ENCODE measurements at places on chromosomes 3 and 15.
A peak's percentile ranks its signal among the peaks of the same experiment; 100 is the strongest.

GRCh38 chr3:149908424-149908957, 62.2 kb downstream of the PFN2 start:
- no peak for DNase-seq

DNA sequence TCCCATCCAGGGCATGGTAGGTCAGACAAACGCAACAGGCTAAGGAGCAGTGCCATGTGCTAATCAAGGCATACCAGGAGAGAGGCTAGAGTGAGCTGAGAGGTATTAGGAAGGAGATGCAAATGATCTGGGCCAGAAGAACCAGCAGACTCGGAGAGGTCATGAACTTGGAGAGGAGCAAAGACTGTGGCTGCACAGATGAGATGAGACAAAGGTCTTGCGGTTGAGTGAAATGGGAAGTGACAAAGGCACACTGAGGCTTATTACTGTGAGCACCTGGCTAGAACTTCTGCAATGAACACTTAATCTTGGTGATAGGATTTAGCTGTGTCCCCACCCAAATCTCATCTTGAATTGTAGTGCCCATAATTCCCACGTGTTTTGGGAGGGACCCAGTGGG, 380.2 kb downstream of the ULK4 start:
- no peak for DNase-seq

- no peak for DNase-seq
Measured at GRCh38 chr3:4512895-4513616, 19.9 kb downstream of the ITPR1 start.

- DNase-seq: no peak
Measured at GRCh38 chr3:41317718-41318117, 118.4 kb downstream of the CTNNB1 start.

DNA sequence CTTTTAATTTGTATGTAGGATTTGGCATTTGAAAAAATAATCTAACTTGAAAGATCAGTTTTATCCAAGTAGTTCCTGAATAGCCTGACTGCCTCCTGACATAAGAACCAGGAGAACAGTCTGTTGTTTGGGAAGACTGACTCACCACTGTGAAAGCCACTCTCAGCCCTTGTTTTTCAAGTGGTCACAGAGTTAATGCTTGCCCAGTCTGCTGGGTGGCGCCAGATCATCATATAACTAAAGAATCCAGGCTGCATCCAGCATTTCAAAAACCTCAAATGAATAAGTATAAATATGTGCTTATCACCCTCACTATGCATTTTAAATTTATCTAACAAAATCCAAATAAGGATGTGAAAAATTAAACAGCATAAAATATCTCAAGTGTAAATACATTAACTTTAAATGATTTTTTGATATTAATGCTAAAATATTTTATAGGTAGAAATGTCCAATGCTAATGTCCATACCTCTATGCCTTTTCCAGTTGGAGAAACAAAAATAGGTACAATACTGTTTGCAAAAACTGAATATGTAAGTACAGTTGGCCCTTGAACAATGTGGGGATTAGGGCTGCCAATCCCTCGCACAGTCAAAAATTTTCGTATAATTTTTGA, 26.9 kb upstream of the ZBBX start:
- DNase-seq: no peak

DNA sequence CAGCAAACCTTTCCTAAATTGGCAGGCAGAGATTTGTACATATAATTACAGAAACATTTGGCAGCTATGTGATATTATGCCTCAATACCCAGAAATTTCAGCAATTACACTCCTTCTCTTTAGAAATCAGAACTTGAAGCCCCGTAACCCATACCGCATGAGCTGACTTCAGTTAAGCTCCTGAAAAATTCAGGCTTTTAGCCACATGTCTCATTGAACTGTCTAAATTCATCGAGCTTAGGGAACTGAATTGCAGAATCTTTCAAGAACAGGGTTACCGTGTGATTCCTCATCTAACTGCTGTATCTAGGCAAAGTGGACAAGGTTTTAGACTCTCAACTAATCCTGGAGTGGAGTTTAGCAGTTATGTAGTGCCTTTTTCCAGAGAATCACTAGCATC, 333.0 kb downstream of the EPHA3 start:
- DNase-seq: no peak

- DNase-seq: peak; percentile 23
Measured at GRCh38 chr3:33063651-33064051, 33.3 kb downstream of the GLB1 start.

GRCh38 chr3:12489832-12490231, 5.6 kb downstream of the TSEN2 start:
- DNase-seq: no peak

GRCh38 chr3:110654843-110655502, 416.6 kb upstream of the NECTIN3 start:
- no peak for DNase-seq

- no peak for DNase-seq
Measured at GRCh38 chr15:60656041-60656440, 177.1 kb upstream of the ICE2 start.

GRCh38 chr3:152620395-152620794, 214.5 kb upstream of the P2RY1 start:
- no peak for DNase-seq

DNA sequence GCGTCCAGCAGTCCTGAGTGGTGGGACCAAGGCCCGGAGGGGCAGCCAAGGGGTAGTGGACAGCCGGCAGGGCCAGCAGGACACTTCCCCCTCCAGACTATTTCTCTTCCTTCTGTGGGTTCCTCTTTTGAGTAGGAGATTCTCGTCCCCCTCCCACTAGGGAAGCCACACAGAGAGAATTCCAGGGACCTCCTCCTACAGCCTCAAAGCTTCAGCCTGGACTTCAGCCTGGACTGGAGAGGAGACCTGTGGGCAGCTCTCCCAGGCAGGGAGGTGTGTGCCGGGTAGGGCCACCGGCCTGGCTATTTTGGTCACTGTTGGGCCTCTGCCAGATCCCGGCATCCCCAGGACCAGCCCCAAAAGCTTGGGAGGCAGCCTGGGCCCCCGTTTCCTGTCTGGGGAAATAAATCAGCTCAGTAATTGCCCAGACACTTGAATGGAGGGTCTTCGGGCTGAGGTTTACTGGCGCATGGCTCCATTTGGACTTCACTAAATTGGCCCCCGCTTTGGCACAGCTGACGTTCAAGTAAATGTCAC, 1.3 kb downstream of the SLC6A6 start:
- no peak for DNase-seq

DNA sequence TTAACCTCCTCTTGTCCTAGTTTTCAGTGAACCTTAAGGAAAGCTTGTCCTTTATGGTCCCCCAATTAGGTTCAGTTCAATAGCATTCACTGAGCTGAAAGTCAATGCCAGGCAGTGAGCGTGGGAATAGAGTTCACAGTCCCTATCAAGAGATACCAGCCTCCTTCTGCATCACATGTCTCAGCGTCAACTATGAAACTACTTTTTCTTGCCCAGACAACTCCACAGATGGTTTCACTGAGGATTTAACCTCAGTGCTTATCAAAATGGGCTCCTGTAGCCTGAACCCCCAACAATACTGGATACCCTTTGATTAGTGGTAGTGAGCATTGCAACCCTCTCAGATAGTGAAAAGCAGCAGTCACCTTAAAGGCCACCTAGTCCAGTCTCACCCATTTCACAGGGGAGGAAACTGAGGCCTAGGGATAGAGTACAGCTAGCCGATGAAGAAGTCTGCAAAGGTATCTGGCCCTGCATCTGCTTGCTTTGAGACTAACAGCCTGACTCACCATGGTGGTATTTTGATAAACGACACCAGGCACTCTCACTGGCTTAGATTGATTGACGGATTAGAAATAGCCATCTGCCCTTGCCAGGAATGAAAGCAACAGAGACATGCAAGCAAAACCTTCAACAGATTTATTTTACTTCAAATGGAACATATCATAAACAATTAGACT, 1.6 kb upstream of the UBA3 start:
- no peak for DNase-seq

- no peak for DNase-seq
Measured at GRCh38 chr3:44339181-44340057, 853 bp downstream of the TCAIM start.

DNA sequence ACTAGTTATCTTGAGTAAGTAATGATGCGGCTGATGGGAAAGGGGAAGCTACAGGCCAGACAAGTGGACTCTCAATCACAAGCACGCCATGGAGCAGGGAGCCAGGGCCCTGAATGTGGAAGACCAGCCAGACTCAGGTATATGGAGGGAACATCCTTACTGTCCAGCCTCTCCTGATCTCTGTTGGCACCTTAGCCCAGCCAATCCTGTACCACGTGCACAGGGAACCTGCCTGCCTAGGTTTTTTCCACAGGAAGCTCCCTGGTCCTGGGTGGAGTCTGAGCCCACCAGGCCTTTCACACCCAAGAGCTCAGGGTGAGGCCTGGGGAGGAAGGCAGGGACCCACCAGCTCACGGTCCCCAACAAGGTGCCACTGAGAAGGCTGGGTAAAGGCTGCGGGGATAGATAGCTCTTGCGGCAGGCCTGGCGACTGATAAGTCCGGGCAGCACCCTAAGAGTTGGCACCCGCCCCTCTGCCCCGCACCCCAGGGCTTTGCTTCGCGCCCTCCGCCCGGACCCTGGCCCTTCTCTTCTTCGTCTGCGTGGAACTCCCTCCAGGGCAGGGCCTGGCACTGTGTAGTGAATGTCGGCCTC, 933 bp upstream of the APEH start:
- DNase-seq: no peak

DNA sequence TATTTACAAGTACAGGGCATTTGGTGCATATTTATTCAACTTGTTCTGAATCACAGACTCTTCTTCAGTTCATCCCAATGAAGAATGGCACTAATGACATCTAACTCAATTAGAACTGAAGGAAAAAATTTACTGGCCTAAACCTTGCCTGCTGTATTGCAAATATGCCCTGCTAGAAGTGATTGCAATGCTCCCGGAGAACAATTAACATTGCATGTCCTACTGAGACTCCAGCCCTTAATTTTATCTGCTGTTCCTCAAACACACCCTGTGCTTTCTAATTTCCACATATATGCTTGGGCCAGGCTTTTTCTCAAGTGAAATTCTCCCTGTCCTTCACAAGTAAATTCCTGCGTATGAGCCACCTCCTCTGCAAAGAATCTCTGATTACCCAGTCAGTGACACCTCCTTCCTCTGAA, 8.3 kb downstream of the ACKR4 start:
- DNase-seq: no peak

- no peak for DNase-seq
Measured at GRCh38 chr3:107063351-107063750, 313.9 kb upstream of the CCDC54 start.

DNA sequence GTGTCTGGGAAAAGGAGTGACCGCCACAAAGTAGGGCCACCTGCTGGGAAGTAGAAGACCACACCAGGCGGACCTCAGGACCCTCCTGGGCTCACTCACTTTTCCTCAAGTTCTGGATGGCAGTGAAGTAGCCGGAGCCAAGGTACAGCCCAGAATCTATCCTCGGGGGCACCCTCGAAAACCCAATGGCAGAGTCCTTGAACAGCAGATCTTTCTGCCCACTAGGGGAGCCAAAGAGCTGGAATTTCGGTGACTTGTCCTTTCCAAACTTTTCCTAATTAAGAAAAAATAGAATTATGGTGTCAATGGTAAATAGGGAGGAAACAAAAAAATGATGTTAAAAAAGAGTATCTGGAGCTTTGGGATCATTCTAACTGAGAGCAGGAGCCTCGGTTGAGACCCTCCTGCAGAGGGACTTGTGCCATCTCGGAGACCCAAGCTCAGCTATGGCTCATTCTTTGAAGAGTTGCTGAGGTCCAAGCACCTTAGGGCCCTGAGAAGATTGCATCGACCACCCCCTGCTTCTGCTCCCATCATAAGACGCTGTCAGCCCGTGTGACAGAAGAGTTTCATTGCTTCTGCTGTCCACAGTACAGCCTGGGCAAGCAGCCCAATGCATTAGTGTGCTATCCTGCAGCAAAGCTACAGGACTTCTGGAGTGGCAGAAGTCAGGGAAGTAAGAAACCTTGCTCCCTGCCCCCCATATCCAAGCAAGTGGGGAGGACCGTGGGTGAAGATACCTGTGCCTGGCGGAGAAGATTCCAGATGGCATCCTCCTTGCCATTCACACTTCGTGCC, 14.8 kb downstream of the LTF start:
- no peak for DNase-seq

DNA sequence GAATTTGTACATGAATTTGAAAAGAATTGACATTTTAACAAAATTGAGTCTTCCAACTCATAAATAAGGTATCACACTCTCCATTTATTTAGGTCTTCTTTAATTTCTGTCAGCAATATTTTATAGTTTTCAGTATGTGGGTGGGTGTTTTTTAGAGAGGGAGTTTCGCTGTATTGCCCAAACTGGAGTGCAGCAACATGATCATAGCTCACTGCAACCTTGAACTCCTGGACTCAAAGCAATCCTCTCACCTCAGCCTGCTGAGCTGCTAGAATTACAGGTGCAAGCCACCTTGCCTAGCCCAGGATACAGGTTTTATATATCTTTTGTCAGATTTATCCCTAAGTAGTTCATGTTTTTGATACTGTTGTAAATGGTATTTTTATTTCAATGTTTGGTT, 4.6 kb downstream of the WDR93 start:
- DNase-seq: no peak

- no peak for DNase-seq
Measured at GRCh38 chr3:14352002-14352627, 50.3 kb upstream of the SLC6A6 start.

- no peak for DNase-seq
Measured at GRCh38 chr15:82139823-82140268, 94.0 kb upstream of the MEX3B start.

Measured in activated naive CD8-positive, alpha-beta T cell treated with anti-CD3 and anti-CD28 coated beads, Interleukin-2, amount 50 U/mL, for 16 hours (primary cell).